ENCODE measurements at places on chromosomes 2 and 18.

DNA sequence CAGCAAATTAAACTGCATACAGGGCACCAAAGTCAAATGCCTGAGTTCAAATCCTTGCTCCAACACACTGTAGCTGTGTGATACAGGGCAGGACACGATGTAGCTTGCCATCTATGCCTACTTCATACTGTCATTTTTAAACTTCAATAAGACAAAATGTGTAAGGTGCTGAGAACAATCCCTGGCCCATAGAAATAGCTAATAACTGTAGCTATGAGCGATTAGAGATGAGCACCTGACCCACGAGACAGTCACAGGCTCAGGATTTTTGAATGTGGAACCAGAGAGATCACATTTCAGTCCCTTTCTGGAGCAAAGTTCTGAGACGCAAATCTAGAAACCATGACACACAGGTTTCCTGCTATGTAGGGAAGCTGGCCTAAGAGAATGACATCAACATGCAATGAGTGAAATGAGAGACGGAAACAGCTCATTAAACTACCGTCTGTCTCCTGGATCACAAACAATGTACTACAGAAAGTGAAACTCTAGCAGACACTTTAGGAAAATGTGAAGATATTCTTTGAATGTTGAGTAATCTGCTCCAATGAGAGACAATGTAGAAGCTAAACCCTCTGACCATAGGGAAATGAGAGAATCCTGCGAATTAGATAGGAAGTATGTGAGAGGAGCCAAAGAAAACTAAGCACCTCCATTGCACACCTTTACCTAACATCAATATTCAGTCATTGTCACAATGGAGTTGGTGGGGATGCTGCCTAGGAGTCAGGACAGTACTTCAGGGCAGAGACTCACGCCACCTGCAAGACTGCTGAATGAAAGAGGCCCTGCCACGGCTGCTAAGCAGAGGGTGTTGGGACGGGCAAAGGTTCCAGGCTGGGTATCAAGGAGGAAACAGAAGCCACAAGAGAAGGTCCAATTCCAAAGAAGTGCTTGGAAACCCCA lies 25.5 kb downstream of the B4GALT6 start:
- DNase-seq = peak; percentile 53

- DNase-seq = no peak
Measured at GRCh38 chr18:42064109-42064508, 109.1 kb downstream of the PIK3C3 start.

GRCh38 chr2:158393886-158394285 lies 62.7 kb downstream of the CCDC148 start:
- DNase-seq = no peak

- peak; percentile 41 for DNase-seq
Measured at GRCh38 chr2:118265873-118266455, 177.7 kb downstream of the INSIG2 start.

GRCh38 chr2:37388074-37388473 lies 43.6 kb downstream of the QPCT start:
- peak; percentile 97 for DNase-seq

All from fibroblast of mammary gland (primary cell).